Motor neuron (in vitro differentiated cells): ENCODE measurements at places on chromosomes 2 and 18. TPM values are rescaled to one million over a fixed set of nuclear protein-coding genes. Genes with fewer than 3 reads are reported as not detected.

ITGAV gene
- 9.9 and 11.0 TPM in 2 replicates for total RNA-seq

SCTR gene
- 0.05 TPM in 1 of 2 replicates, not detected in the other for total RNA-seq

- peak; percentile 26 for ATAC-seq
These were observed 16.6 kb upstream of the TTL start for GRCh38 chr2:112465382-112465781.

- no peak for ATAC-seq
These were observed 5.6 kb upstream of the HS6ST1 start for GRCh38 chr2:128324008-128324896.

- ATAC-seq = peak; percentile 48
These were observed 187.9 kb downstream of the VAPA start for GRCh38 chr18:10101729-10102128.

GRCh38 chr2:237304763-237305514 lies 109.0 kb downstream of the COL6A3 start:
- ATAC-seq = no peak
